ENCODE measurements at places on chromosomes 7 and 10.

GRCh38 chr7:27695096-27695495 lies 32.4 kb upstream of the HIBADH start:
- DNase-seq = no peak

GRCh38 chr10:131238669-131239280 lies 72.7 kb downstream of the TCERG1L start:
- DNase-seq = no peak

- DNase-seq = no peak
Observed at GRCh38 chr10:88213065-88213605, 349.7 kb downstream of the PTEN start.

GRCh38 chr7:81143856-81144255 lies 225.0 kb upstream of the SEMA3C start:
- no peak for DNase-seq

DNA sequence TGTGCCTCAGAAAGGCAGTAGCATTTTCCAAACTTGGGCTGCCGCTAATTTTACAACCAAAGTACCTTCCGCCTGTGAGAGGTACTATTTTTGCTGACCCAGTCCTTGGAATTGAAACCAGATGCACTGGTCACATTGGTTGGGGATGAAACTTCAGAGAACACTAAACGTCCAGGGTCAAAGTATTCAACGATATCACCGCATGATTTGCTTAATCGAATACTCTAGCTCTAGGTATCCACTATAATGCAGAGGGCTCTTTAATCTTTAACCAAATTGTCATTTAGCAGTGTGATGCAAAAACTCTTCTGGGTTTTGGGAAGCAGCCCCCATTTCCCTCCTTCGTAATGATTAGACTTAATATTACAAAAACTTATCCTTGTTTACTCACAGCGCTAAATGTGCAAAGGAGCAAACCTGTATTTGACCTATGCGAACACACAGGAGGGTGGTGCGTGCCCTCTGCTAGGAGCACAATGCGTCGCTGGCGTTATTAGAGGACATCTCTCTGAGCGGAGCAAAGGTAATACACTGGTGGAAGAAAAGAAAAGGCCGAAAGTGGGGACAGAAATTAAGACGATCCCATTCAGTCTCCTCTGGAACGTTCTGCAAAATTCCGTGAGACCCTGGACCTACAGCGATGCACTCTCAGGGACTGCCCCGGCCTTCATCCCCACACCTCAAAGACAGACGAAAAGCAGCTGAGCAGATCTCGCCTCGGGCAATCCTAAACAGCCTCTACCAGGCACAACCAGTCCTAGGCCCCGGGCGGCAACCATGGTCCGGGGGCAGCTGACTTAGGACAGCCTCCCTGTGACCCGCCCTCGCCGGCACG lies 916 bp upstream of the EEPD1 start:
- peak; percentile 5 for DNase-seq

DNA sequence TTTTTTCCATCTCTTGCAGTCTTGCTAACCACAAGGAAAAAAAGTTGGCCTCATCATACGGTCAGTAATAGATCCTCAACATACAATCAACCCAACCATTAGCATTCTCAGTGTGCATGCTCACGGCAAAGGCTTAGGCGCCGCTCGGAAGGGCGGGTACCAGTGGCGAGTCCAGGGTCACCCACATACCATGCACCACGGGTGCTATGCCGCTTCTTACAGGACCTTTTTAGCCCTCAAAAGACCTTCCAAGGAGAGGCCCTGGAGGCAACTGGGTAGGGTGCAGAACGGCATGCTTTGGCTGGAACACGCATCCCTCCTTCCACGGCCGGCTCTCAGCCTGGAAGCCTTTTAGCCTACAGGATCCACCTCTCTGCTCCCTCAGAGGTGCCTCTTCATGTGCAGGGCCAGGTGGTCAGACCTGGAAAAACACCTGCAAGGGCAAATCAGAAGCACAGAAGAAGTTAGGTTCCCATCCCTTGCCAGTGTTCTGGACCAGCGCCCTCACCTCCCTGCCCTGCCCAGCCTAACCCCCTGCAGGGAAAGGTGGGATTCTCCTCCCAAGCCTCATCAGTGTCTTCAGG lies 5.8 kb downstream of the KLF6 start:
- DNase-seq = no peak

Data from astrocyte of the spinal cord (primary cell).